ENCODE measurements at places on chromosomes 6 and 20.
A peak's percentile ranks its signal among the peaks of the same experiment; 100 is the strongest.

GRCh38 chr6:35264550-35265274 is 5.2 kb downstream of the ZNF76 start:
- DNase-seq = no peak

DNA sequence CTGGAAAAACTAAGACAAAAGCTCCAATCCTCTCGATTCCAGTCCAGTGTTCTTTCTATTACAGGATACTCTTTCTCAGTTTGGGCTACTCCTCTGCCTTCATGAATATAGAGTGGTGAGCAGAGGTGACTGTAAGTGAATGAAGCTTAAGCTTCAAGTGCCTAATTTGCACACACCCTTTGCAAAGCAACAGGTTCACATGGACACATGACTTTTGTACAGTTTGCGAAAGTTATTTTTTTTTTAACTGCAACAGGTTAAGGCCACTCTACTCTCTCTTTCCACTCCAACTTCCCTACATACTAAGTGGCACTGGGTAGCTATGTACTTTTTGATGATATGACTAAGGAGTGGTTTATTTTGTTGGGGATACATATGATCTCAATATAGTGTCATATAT is 19.4 kb upstream of the HEY2 start:
- DNase-seq = no peak

DNA sequence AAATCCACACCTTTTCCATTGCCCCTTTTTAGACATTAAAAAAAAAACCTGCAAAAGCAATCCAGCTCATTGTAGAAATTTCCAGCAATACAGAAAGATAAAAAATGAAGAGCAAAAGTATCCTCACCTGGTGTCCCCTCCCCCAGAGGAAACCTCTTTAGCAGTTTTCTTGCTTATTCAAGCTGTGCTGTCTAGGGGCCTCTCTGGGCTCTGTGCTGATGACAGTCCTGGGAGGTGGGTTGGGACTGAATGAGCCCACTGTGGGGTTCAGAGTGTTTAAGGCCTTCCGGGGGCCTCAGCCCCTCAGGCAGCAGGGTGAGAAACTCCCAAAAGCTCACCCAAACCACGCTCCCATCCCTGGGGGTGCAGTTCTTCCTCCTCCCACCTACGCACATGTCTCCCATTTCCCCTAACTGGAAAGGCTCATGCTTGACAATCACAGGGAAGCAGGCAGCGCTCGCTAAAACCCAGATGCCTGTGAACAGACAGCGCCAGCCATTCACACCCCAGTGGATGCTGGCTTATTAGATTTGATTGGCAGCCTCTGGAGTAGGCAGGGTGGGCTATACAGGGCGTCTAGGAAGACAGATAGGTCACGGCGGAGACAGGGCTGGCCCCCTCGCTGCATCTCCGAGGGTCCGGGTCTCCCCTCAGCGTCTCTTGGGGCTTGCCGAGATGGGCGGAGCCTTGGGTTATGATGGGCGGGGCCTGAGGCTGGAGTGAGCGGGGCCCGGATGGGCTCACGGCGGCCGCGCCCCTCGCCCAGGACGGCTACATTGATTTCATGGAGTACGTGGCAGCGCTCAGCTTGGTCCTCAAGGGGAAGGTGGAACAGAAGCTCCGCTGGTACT is 4.6 kb downstream of the GUCA1A start:
- DNase-seq = no peak

- DNase-seq = no peak
Measured at GRCh38 chr6:148441454-148441911, 98.8 kb downstream of the SASH1 start.

DNA sequence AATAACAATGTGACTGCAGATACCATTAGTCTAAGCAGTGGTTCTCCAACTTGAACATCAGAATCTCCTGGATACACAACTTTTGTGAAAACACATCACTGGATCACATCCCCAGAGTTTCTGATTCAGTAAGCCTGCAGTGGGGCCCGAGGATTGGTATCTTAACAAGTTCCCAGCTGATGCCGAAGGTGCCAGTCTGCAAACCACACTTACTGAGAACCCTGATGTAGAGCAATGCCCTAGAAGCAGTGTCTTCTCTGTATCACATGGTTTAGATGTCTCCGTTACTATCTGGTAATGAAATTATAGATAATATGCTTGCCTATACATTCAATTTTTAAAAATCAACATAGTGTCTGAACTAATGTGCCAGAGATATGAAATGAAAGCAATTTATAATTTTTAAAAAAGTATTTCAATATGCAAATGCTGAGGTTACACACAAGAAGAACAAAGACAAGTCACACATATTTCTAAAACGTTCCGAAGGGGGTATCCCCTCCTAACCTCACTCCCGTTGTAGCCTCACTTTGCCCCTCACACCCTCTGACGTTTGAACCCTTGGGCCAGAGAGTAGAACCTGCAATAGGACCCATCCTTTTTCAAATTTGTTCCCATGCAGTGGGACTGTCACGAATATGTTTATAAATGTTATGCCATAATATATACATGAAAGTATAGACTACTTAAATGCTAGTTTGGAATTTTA is 115.4 kb upstream of the SAMD5 start:
- no peak for DNase-seq

- DNase-seq = no peak
Measured at GRCh38 chr6:85163156-85164080, 286.5 kb upstream of the NT5E start.

DNA sequence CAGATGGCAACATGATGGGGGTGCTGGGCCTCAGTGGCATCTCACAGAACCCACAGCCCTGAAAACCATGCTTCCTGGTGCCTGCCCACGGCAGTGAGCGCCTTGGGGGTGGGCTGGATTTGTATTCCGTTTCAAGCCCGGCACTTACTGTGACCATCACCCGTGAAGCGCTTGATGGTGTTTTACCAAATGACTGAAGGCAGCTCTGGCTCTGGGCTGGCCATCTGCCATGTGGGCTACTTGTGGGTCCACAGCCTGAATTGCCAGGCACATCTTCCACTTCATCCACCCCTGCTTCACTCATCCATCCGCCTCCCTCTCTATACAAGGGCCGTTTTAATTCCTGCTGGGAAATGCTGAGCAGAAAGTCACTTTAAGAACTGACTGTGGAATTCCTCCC is 250.9 kb upstream of the GMDS start:
- no peak for DNase-seq

DNA sequence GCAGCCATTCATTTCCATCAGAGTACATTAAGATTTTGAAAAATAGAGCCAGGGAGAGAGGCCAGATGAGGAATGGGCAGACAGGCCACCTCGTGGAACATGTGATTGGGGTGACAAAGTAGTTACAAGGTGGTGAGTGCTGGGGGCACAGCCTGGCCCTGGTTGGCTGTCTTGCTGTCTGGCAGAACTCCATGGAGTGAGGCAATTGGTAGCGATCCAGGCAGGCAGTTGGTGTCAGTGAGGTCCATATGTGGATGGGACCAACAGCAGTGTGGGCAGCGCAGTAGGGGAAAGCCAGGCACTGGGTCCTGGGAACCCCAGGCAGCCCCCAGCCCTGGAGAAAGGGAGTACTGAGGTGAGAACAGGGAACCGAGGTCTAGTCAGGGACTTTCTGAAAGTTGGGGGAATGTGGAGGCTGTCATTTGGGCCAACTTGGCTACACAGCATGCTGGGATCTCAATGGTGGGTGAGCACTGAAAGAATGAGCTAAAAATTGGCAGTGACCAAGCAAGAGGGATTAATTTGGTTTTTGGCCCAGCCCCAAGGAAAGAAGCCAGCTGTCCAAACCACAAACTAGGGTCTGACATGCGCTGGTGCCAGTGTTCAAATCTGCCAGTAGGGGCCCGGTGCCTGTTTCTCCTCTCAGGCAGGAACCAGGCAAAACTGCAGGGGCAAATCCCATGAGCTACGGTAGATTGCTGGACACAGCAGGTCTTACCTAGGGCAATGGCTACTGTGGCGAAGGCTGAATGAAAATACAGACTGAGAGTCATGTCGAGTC is 61.4 kb upstream of the E2F3 start:
- no peak for DNase-seq

GRCh38 chr6:31356946-31357466 is at the start of gene HLA-B:
HLA-B (minus strand) TSS chr6:31357179; CDS start chr6:31357158, 21 bp downstream.
- DNase-seq = peak; percentile 89
